EH (cell line): ENCODE measurements at places on chromosomes 4 and X.

GRCh38 chr4:99723612-99724011, 66.0 kb upstream of the C4orf54 start:
- peak; percentile 54 for DNase-seq

GRCh38 chr4:152850377-152850776, 70.6 kb downstream of the ARFIP1 start:
- DNase-seq, result peak; percentile 35

GRCh38 chr4:18109676-18110075, 88.1 kb upstream of the LCORL start:
- DNase-seq, result no peak

DNA sequence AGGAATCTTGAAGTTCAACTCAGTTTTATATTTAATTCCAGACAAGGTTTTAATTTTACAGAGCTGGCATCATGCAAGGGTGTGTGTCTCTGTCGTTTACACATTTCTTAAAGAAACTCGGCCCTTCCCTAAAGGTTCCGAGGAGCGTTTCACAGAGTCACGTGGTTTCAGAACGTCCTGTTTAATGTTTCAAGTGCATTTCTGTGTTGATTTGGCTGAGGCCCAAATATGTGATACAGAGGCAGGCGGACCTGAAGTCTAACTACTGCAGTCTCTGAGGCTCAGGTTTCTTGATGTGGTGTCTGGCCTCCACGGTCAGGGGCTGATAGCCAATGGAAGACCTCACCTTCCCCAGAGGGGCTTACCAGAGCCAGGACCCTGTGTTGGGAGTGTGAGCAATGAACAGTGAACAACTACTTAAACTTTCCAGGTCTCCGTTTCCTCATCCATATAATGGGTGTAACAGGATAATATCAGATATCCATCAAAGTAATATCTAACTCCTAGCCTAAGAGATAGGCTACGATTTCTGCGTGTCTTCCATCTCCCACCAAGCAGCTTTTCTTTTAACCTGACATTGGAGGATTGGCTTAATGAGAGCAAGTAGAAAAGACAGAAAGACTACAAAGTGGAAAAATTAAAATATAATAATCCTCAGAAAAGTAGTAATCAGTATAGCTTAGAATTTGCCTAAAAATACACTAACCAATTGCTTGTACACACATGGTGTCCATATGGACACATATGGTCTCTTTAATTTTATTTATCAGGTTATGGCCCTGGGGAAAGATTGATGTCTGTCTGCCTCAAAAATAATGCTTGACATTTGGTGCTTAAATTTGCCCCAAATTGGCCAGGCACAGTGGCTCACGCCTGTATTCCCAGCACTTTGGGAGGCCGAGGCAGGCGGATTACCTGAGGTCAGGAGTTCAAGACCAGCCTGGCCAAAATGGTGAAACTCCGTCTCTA, 50.0 kb upstream of the TRIM2 start:
- peak; percentile 68 for DNase-seq

GRCh38 chr4:845233-845835, 19.4 kb upstream of the CPLX1 start:
- peak; percentile 75 for DNase-seq

GRCh38 chrX:2500803-2501558, at the start of the genes DHRSX and ZBED1:
Gene DHRSX, minus strand, starts transcription at chrX:2500976. Its CDS starts 51 bp downstream, at chrX:2500925.
Gene ZBED1, minus strand, starts transcription at chrX:2500976. Its CDS starts 10,257 bp downstream, at chrX:2490719.
- peak; percentile 48 for DNase-seq

GRCh38 chr4:156642161-156642560, 329.4 kb downstream of the PDGFC start:
- DNase-seq, result peak; percentile 87

GRCh38 chr4:42149004-42149403, 3.5 kb downstream of the BEND4 start:
- no peak for DNase-seq

DNA sequence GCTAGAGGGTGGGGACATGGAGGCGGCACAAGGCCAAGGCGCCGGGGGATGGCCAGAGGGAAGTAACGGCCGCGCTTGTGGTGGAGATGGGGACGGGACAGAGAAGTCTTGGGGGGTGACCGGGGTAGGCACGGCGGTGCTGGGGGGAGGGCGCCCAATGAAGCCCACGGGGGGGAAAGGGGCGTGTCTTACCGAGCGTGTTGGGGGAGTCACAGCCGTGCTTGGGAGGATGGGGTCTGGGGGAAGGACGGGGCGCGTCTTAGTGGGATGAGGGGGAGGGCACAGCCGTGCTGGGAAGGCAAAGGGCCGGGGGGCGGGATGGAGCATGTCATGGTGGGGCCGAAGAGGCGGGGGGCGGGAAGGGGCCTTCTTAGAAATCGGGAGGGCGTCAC, 952 bp downstream of the ARSD start:
- DNase-seq, result no peak

- DNase-seq, result no peak
These were observed 13.8 kb downstream of the MPP1 start for GRCh38 chrX:154791467-154791866.

DNA sequence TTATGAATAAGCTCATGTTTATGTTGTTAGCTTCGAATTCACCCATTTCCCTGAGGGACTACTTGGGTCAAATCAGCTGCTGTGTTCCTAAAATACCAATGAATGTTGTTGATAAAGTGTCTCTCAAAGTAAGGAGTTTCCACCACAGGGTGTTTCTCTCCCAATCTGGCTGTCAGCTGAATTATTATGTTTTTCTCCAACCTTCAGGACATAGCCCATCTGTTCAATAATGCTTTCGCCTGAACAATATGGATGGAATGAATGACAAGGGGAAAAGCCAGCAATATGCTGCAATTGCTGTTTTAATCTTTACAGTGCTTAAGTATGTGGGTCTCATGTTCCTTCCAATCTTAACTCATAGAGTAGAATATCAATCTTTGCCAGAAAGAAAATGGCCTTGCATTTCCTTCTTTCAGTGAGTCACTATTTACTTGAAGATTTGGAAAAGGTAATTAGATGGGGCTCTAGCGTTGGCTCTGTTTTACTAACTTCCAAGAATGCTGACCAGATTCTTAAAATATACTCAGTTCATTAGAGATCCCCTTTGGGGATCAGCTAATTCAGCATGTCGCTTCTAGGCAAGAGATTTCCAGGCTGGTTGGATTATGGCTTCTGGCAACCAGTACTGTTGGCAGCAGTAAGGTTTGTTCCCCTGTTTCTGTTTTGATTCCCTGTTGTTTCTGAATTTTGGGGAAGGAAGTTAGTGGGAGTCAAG, 410.5 kb downstream of the PPP3CA start:
- DNase-seq, result peak; percentile 15

DNA sequence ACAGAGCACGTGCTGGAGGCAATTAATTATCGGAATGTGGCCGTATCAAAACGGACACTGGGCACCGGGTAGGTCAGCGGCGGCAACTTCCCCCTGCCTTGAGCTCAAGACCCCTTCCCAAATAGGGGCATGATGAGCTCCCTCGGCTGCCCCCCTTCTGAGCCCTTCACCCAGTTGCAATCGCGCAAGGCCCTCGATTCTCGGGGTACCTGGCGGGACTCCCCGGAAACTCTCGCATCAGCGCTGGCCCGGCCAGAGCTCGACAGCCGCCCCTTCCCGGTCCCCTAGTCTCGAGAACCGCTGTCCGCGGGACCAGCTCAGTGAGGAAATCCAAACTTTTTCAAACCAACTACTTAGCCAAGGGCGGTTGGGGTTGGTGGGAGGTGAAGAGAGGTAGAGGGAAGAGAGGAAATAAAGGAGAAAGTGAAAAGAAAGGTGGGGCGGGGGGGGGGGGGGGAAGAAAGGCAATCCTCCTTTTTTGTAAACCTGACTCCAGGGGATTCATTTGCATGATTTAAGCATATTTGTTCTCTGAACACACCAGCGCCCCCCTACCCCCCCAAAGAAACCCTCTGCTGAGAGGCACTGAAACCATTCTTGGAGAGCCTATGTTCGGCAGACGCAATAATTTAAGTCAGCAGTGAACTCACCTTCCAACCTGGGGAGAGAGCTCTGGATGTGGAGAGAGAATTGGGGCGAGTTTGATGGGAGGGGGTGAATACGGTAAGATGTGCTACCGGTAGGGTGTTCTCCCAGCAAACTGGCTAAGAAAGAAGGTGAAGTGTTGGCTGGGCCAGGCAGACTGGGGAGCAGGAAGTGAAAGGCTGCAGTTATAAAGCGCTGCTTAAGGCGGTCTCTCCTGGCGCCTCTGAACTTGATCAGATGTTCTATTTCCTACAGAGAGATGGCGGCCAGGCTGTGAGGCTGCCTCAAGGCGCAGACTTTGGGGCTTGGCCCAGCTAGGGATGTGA, 2.0 kb upstream of the ZIC3 start:
- no peak for DNase-seq

GRCh38 chr4:153649572-153649991, 34.5 kb upstream of the TLR2 start:
- peak; percentile 27 for DNase-seq

GRCh38 chr4:165328101-165328425, 594 bp downstream of the MSMO1 start:
- DNase-seq, result no peak

DNA sequence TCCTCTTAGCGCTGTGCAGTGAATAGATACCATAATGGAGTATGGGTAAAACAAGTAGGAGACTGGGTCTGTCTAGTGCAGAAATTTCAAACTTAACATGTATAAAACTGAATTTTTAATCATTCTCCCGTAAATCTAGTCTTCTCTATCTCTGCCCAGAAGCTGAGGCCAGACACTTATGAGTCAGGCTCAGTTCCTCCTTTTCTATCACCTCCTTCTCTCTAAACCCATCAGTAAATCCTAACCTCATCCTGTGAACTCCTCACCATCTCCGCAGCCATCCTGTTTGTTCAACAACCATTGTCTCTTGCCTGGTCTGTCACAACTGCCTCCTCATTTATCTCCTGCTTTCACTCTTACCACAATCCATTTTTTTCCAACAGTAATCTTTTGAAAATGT, 19.8 kb upstream of the SGMS2 start:
- no peak for DNase-seq

- peak; percentile 86 for DNase-seq
These were observed 31.9 kb downstream of the F8A1 start for GRCh38 chrX:154918060-154918483.

DNA sequence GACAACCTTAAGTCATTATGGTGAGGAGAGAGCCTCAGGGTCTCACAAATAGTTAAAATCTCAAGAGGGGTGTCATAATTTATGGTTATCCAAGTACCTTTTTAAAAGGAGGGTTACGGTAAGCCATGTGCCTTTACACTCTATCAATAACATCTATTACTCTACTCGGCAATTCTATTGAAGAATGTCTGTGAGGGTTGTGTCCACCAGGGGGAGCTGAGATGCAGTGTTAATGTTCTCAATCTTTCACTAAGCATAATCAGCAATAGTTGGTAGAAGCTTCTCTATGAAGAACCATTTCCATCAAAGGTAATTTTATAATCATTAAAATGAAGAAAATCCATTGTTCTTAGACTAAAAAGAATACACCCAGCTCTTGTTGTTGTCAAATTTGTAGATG, 457.4 kb downstream of the CENPC start:
- DNase-seq, result no peak

DNA sequence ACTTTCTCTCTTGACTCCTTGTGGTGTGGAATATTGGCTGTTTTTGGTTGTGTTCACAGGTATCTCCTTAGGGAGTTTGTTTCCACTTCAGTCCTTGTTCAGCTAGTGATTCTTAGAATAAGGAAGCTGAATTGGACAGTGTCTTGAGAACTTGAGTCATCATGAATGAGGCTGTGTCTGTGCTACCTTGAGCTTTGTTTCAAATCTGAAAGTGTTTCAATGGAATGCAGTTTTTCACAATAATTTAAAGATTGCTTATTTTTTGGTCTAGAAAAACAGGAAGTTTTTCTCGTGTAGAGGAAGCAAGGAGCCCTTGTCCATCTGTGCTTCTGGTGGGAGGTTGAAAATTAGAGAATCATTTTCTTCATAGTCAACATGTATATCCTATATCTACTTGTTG, 76.5 kb downstream of the ZNF518B start:
- DNase-seq, result no peak

- DNase-seq, result no peak
These were observed 1023.9 kb upstream of the GRID2 start for GRCh38 chr4:91279899-91280298.

DNA sequence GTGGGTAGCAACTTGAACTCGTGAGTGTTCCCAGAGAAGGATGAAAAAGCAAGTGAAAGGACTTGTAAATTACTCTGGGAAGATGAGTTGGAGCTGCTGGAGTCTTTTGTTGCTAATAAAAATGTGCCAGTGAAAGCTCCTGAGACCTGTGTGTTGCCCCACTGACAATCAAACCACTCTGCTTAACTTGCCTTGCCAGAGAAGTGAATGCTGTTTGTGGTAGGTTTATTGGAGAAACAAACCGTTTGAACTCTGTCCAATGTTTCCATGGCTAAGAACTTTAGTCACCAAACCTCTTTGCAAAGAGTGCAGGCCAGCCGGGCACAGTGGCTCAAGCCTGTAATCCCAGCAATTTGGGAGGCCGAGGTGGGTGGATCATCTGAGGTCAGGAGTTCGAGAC, 586.9 kb downstream of the PCDH7 start:
- DNase-seq, result no peak

- DNase-seq, result no peak
These were observed 60.8 kb upstream of the XAGE1B start for GRCh38 chrX:52577464-52578173.

DNA sequence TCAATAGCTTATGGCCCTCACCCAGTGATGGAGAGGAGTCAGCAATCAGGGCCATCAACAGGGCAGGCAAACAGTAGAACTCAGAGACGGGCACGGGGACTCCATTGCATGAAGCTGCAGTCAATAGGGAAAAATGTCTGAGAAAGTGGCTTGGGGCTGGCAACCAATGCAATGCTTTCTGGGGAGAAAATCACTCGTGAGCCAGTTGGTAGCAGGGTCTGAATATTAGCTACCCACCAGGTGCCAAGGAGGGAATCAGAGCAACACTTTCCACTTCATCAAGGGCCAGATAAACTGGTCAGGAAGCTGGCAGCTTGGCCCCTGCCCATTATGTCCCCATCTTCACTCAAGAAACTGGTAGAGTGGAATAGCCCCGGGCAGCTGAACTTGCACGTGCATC, 80.7 kb downstream of the STARD8 start:
- DNase-seq, result no peak

DNA sequence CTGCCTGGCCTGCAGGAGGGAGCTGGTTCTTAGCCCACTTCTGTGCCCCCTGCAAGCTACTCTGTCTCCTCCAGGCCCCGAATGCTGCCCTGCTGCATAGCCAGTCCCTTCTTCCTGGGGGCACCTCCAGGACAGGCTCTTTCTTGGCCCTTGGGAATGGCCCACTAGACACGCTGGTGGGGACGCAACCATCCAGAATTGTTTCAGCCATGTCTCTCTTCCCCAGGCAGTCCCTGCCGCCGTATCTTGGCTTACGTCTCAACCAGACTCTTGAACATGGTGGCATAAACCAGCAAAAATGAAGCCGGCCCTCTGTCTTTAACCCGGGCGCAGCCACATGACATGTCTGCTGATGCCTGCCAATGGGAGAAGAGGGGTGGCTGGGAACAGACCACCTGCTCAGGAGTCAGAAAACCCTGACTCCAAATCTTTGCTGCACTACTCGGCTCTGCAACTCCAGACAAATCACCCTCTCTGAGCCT, 9.0 kb downstream of the LRPAP1 start:
- DNase-seq, result no peak
